Tongue (tissue), 3 donors: ENCODE measurements at places on chromosomes 1 and 21. TPM values are rescaled to one million over a fixed set of nuclear protein-coding genes. Genes with fewer than 3 reads are reported as not detected.

DMBX1 gene
- total RNA-seq = not detected

TENT5C gene
- 13.3 TPM for total RNA-seq

CRABP2 gene
- 53.1 TPM for total RNA-seq

GJA9 gene
- total RNA-seq = not detected

PADI4 gene
- 1.8 TPM for total RNA-seq

PAQR6 gene
- 1.0 TPM for total RNA-seq

IL24 gene
- not detected for total RNA-seq

S100A4 gene
- 160 TPM for total RNA-seq

CD34 gene
- 57.5 TPM for total RNA-seq

LCE3E gene
- total RNA-seq = not detected

CRP gene
- total RNA-seq = not detected

REN gene
- not detected for total RNA-seq

KLHDC9 gene
- total RNA-seq = 3.3 TPM

AKR7A3 gene
- total RNA-seq = 1.3 TPM

OR2G3 gene
- not detected for total RNA-seq

KRTAP11-1 gene
- not detected for total RNA-seq

AKIRIN1 gene
- total RNA-seq = 21.1 TPM

CAMK1G gene
- total RNA-seq = not detected

SERPINC1 gene
- total RNA-seq = not detected

S100A9 gene
- 739 TPM for total RNA-seq

C1orf141 gene
- total RNA-seq = not detected

FCGR3B gene
- total RNA-seq = 1.4 TPM

SELE gene
- 9.9 TPM for total RNA-seq

LCE3D gene
- total RNA-seq = not detected

KMO gene
- 0.10 TPM for total RNA-seq

CFHR4 gene
- not detected for total RNA-seq

C1QA gene
- total RNA-seq = 15.8 TPM

HSPA6 gene
- 10.2 TPM for total RNA-seq

CELA2A gene
- total RNA-seq = not detected

USP25 gene
- 103 TPM for total RNA-seq

TSACC gene
- not detected for total RNA-seq

AVPR1B gene
- total RNA-seq = not detected

ATP1A2 gene
- 144 TPM for total RNA-seq

GPR3 gene
- total RNA-seq = 0.41 TPM

STMN1 gene
- 86.0 TPM for total RNA-seq

PTGFR gene
- 27.3 TPM for total RNA-seq

SPRR1B gene
- total RNA-seq = 1.3 TPM

FGR gene
- total RNA-seq = 6.6 TPM

NADK gene
- total RNA-seq = 39.3 TPM

NID1 gene
- 158 TPM for total RNA-seq

VCAM1 gene
- total RNA-seq = 40.3 TPM

ASAP3 gene
- 66.7 TPM for total RNA-seq

LCE1C gene
- total RNA-seq = not detected

OR2M3 gene
- not detected for total RNA-seq

ZNF695 gene
- 3.5 TPM for total RNA-seq

SLAMF1 gene
- 0.21 TPM for total RNA-seq
